Activated naive CD4-positive, alpha-beta T cell treated with anti-CD3 and anti-CD28 coated beads for 36 hours (primary cell): ENCODE measurements at places on chromosomes 2 and 18. TPM values are rescaled to one million over a fixed set of nuclear protein-coding genes. Genes with fewer than 3 reads are reported as not detected.

GRCh38 chr2:189515264-189515663 lies 65.3 kb downstream of the SLC40A1 start:
- H3K36me3 ChIP-seq: no peaks in the 10 kb centered on the region
- no peak overlapping the region for H3K4me3 ChIP-seq
- DNase-seq: no peak
- H3K27me3 ChIP-seq: peaks cover 2% of the 10 kb centered on the region
- H3K4me1 ChIP-seq: no peaks in the 10 kb centered on the region

- DNase-seq: no peak
- H3K4me3 ChIP-seq: no peak overlapping the region
- H3K27me3 ChIP-seq: peaks cover 27% of the 10 kb centered on the region
- no peaks in the 10 kb centered on the region for H3K36me3 ChIP-seq
Observed at GRCh38 chr18:62612289-62612645, 89.4 kb downstream of the ZCCHC2 start.

The AQP12B gene
- total RNA-seq: not detected

GRCh38 chr2:241835611-241836010 lies 23.1 kb downstream of the PDCD1 start:
- H3K36me3 ChIP-seq: no peaks in the 10 kb centered on the region
- H3K4me1 ChIP-seq: peaks cover 11% of the 10 kb centered on the region
- no peak for DNase-seq
- H3K27me3 ChIP-seq: peaks cover 19% of the 10 kb centered on the region

The CDK5R2 gene
- total RNA-seq: not detected

GRCh38 chr2:71700658-71701397 lies 247.5 kb downstream of the DYSF start:
- H3K27ac ChIP-seq: no peak overlapping the region
- no peak for DNase-seq
- no peak overlapping the region for H3K4me3 ChIP-seq
- H3K27me3 ChIP-seq: no peaks in the 10 kb centered on the region
- no peaks in the 10 kb centered on the region for H3K36me3 ChIP-seq
